Keratinocyte (primary cell): ENCODE measurements at places on chromosomes 12 and 14.

- DNase-seq = no peak
Measured at GRCh38 chr12:75260316-75260715, 50.7 kb upstream of the KCNC2 start.

GRCh38 chr12:111184161-111184560 is 184.7 kb downstream of the PHETA1 start:
- no peak for DNase-seq

DNA sequence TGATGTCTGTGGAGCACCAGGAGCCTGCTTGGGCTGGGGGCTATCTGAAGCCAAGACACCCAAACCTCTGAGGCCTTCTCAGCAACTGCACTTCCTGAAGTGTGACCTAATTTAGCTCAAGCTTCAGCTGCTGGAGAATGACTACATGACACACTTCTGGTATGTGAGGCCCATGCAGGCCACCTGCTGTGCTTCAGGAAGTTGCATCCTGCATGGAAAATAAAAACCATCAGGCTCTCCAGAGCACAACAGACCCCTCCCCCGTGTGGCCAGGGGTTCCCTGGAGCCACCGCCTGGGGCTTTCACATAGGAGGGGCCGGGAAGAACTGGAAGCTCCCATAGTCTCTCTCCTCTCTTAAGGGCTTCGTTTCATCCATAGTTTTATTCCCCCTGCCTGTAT is 217.7 kb downstream of the SLC15A4 start:
- no peak for DNase-seq

- no peak for DNase-seq
Measured at GRCh38 chr12:5965950-5966383, 20.9 kb upstream of the ANO2 start.

DNA sequence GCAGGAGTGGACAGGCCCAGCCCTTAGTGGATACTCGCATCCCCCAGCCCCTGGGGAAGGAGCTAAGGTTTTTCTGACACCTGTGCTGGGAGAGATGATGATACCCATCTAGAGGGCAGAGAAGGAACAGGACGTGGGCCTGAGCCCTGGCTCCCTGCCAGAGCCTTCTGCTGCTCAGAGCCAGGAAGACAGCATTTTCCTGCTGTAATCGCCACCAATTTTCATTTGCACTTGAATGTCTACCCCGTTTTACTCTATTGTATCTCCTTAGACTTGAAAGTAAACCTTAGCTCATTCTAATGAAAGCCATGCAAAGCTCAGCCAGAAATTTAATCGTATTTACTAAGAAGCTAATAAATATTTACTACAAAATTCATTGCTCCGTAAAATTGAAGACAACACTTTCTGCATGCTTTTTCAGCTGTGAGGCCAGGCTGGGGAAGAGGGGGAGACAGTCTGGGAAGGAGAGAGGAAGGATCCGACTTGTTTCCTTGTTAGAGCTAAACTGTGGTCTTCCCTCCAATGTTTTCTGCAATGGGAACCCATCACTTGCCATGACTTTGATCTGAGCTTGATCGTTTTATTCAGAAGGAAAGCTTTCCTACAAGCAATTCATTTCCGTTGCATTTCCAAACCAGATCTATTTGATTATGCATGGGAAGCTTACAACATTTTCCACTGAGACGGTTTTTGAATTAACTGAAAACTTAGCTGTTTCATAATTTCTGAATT is 17.6 kb upstream of the TRAF3 start:
- DNase-seq = no peak

- no peak for DNase-seq
Measured at GRCh38 chr12:107513184-107513583, 172.4 kb upstream of the PWP1 start.

DNA sequence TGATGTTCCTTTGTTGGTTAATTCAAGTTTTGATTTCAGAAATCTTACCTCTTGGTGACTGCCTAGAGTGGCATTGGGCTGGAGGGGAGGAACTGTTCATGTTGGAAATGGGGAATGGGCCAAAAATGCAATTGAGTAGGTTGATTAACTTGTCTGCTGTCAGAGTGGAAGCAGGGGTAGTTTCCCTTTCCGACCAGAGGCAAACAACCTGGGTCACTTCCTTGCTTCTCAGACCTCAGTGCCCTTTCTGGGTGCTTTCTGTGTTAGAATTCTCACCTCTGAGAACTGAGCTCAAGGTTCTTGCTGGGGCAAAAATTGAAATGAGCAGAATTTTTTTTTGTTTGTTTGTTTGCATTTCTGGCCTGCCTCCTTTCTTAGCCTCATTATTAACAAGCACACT is 2.3 kb upstream of the M6PR start:
- DNase-seq = no peak

- no peak for DNase-seq
Measured at GRCh38 chr12:65742018-65743010, 82.0 kb upstream of the HMGA2 start.

GRCh38 chr12:124704619-124705018 is 137.2 kb upstream of the NCOR2 start:
- DNase-seq = no peak

DNA sequence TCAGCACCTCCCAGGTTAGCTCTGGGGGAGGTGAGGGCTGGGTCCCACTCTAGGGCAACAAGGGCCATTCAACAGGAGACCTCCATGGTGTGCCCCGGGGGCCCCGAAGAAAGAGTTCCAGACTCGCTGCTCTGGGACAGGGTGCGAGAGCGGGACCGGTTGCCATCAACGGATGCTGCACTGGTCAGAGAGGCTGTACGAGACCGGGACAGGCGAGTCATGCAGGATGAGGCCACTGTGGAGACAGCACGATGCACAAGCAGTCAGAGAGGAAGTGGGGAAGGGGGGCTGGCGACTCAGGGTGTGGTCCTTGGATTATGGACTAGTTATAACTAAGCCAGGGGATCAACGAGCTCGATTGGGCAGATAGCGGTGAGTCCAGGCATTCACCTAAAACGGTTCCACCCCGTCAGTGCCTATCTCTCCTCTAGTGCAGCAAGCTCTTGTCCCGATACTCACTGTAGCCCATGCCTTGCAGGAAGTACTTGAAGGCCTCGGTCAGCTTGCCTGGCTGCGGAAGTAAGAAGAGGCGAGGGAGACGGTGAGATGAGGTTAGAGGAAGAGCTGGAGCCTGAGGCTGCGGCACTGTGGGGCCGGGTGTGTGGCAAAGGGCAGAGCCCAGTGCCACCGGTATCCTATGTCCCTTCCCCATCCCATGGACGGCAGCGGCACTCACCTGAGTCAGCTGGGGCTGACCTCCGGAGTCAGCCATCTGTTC is 7.2 kb downstream of the NDRG2 start:
- no peak for DNase-seq

DNA sequence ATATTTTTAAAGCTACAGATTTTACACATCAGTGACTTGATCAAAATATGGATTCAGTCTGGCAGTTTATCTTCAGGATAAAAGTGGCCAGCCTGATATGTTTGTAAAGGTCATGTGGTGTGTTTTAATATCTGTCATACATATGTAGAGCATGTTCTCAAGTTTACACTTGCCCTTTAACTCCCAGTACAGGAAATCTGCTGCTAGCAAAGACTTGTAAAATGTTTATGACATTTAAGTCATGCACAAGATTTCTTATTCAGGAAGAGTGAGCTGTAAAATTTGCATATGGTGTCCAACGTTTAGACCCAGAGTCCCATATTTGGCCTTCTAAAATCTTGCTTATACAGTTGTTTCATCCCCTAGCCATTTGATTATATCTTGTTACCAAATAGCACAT is 197.5 kb upstream of the FLRT2 start:
- DNase-seq = peak; percentile 35

DNA sequence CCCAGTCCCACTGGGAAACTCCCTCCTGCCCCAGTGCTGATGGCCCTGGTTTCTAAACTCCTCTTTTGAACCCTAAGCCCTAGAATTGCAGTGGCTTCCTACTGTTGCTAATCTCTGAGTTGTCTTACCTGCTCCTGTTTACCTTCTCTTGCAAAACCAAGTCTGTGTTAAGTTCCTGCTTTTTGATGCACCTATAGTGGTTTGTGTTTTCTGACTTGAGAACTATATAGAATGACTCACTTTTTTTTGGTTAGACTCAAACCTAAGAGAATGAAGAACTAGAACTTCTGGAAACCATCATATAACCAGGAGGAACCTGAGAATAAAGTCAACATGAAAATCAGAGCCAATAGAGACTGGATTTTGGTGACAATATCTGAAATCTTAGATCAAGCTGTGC is 5.5 kb upstream of the GAS2L3 start:
- DNase-seq = no peak

GRCh38 chr12:42696406-42697149 is 107.0 kb upstream of the PRICKLE1 start:
- no peak for DNase-seq

GRCh38 chr12:65278576-65279368 is at the start of gene MSRB3:
Gene MSRB3 (plus strand): TSS chr12:65278683. CDS start chr12:65308580, 29,897 bp downstream.
- no peak for DNase-seq
